ENCODE measurements at places on chromosomes 4 and X.

GRCh38 chr4:142815834-142816233 lies 30.3 kb downstream of the INPP4B start:
- no peak for DNase-seq

DNA sequence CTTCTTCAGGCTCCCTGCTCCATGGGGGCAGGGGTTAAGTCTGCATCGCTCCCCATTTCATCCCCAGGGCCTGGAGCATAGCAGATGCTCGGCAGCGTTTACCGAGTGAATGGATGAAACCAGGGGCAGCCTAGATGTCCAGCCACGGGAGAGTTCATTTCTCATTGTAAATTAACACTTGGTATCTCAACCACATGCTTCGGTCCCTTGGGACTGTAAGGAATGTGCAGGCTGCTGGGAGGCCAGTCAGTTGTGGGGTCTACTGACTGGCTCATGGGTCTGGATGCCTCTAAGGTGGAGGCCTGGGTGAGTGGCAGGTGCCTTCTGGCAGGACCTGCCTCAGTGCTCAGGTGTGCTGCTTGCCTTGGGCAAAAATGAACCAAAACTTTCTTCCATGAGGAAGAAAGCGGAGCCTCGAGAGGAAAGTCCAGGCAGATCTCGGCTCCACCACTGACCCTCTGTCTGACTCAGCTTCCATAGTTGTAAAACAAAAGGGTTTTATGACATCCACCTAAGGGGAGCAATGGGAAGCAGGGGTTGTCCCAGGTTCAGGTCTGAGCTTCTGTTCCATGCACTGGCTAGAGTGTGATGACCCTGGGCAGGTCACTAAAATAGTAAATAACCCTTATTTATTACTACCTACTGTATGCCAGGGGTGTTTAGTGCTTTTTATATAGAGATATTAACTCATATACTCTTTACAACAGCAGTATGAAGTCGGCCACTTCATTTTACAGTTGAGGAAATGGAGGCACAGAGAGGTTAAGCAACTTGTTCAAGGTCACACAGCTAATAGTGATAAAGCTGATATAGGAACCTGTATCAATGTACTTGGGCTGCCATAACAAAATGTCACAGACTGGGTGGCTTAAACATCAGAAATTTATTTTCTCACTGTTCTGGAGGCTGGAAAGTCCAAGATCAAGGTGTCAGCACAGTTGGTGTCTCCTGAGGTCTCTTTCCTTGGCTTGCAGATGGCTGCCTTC lies 144.3 kb upstream of the STX18 start:
- no peak for DNase-seq

DNA sequence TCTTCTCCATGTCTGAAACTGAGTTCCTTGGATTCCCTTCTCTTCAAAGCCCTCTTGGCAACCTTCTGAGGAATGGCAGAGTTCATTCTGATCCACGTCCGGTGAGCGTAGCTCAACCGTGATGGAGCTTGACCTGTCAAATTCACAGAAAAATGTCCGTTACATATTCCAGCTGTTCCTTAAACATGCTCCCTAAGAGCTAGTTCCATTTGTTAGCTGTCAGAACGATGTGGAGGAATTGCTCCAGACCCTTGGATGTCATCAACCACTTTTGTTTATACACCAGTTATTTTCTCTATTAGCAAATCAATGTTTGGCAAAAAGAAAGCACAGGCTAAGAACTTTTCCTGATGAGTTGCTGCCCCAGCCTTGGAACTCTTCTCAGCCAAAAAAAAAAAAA lies 50.1 kb downstream of the NHS start:
- DNase-seq, result no peak

DNA sequence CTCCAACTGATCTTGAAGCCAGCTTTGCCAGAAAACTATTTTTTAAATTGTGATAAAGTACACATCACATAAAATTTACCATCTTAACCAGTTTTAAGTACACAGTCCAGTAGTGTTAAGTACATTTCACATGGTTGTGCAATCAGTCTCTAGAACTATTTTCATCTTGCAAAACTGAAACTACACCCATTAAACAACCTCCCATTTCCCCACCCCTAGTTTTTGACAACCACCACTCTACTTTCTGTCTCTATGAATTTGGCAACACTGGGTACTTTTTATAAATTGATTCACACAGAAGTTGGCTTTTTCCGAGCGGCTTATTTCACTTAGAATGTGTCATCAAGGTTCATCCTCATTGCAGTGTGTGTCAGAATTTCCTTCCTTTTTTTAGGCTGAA lies 31.0 kb downstream of the TRPC5 start:
- no peak for DNase-seq

GRCh38 chr4:38728631-38729141 lies 54.1 kb downstream of the TLR10 start:
- DNase-seq, result peak; percentile 73

DNA sequence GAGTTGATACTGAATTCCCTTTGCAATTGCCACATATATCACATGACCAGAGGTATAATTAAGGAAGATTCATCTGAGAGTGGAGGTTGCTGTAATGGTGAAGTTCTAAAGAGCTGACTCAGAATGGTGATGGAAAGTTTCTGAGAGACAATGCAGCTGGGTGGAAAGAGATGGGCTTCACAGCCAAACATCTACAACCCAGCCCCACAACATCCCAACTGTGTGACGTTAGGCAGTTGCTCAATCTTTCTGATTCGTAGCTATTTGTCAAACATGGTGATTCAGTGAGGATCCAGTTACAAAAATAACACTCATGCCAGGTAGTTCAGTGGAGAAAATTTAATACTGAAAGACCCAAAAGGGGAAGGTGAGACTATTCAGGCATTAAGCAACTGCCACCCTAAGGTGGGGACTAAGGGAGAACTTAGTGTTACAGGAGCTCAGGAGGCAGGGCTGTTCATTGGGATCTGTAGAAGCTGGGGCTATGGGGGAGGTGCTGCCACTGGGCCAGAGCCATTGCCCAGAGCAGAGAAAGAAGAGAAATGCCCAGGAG lies 6.9 kb upstream of the AFF1 start:
- no peak for DNase-seq

DNA sequence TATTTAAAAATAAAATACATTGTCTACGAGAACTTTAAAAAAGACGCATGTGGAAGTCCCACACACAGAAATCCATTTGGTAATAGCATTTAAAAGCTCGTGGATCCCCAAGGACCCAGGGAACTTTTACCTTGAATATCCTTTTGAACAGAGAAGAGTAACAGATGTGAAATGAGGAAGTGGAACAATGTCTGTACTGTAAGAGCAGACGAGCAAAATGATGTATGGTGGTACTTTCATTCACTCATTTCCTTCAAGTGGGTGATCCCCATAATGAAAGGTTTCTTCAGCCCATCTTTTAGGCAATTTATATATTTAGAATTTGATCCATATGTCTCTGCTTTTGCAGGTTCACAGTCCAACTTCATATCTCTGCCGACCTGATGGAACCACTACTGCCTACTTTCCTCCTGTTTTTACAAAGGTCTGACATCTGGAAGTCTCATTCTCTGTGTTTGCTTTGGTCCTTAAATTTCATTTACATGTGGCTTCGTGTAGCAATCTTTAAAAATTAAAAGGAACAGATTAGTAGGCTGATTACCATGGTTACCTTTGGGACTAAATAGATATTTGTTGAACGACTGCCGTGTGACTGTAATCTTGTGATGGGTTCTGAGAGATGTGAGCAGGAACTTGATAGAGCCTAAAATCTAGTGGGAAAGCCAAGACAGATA lies 188.4 kb downstream of the PALLD start:
- no peak for DNase-seq

- DNase-seq, result no peak
These were observed 345.5 kb downstream of the GRXCR1 start for GRCh38 chr4:43238008-43238407.

DNA sequence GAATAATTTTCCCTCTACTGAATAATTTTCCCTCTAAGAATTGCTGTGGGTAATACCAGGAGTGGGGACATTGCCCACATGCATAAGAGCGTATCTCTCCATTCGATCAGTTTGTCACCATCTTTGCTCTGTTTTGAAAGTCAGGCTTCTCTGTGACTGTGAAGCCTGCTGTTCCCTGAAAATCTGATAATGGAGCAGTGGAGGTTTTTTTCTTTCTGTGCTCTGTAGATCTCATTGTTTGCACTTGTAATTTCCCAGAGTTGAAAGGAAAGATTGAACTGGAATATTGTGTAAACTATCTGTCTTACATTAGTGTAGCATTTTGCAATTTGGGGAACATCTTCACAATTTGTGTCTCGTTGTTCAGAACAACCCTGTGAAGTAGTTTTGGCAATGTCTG lies 4.3 kb downstream of the ZXDB start:
- no peak for DNase-seq

GRCh38 chr4:98046665-98047064 lies 96.6 kb downstream of the STPG2 start:
- peak; percentile 6 for DNase-seq

- DNase-seq, result peak; percentile 78
These were observed 17.3 kb upstream of the QRFPR start for GRCh38 chr4:121397941-121398601.

GRCh38 chrX:104335756-104336155 lies 81.0 kb upstream of the ESX1 start:
- DNase-seq, result no peak

- no peak for DNase-seq
These were observed 143.6 kb upstream of the FAM47A start for GRCh38 chrX:34275699-34276098.

Data from LNCaP clone FGC (cell line).